ENCODE measurements at places on chromosomes 1 and 21.

DNA sequence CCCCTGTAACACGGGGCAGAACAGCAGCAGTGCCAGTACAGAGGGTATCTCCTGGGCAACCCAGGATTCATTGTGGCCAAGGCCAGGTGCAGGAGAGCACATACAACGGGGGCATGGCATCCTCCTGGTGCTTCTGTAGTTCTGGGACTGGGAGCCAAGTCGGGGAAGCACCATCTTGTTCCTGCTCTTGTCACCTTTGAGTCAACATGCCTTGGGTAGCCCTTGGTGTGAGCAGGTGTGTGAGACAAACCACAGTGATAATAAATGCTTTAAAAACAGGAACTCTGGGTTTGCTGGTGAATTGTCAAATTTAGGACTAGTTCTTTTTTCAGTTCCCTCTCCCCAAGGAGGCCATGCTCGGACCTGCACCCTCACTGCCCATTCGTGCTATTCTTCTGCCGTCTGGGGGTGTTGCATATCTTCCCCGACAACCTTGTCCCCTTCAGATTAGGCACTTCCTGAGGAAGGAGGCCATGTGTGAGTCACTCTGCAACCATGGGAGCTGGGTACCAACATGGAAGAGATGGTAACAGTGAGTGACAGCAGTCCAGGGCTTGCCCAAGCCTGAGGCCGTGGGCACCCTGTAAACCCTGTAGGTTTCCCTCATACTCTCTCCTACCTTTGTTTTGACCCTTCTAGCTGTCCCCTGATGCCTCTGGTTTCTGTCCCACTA, 150.2 kb downstream of the GRIK3 start:
- peak; percentile 16 for DNase-seq

DNA sequence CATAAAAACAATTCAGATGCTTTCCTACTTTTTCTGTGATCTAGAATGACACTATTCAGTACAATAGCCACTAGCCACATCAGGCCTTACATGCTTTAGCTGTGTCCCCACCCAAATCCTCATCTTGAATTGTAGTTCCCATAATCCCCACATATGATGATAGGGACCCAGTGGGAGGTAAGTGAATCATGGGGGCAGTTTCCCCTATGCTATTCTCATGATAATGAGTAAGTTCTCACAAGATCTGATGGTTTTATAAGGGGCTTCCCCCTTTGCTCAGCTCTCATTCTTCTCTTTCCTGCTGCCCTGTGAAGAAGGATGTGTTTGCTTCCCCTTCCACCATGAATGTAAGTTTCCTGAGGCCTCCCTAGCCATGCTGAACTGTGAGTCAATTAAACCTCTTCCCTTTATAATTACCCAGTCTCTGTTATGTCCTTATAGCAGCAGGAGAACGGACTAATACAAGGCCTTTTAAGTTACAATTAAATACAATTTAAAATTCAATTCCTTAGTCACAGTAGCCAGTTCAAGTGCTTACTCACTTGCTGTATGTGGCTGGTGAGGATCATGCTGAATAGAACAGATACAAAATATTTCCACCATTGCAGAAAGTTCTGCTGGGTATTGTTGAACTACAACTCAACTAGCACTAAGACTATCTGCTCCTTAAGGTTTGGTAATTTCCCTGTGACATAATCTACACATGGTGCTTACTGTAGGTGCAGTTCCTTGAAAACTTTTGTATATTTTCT, 106.7 kb downstream of the SCMH1 start:
- DNase-seq = no peak

- DNase-seq = no peak
Observed at GRCh38 chr1:34470401-34470800, 284.4 kb upstream of the GJB5 start.

GRCh38 chr1:182303778-182304177, 87.8 kb downstream of the GLUL start:
- peak; percentile 65 for DNase-seq

DNA sequence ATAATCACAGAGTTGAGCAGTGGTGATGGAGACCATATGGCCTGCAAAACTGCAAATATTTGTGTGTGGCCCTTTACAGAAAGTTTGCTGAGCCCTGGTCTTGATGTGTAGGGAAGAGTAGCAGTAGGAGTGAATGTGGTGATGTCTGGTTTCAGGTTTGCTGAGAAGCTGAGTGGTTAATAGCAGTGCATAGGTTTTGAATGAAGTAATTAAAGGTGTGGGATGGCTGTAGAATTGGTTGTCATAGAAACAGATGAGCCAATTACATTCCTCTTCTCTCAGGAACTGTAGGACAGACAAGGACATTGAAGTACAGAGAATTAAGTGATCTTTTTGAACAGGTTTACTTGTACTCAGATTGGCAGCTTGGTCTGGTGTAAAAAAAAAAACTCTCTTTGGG, 37.4 kb downstream of the PRDM2 start:
- peak; percentile 18 for DNase-seq

DNA sequence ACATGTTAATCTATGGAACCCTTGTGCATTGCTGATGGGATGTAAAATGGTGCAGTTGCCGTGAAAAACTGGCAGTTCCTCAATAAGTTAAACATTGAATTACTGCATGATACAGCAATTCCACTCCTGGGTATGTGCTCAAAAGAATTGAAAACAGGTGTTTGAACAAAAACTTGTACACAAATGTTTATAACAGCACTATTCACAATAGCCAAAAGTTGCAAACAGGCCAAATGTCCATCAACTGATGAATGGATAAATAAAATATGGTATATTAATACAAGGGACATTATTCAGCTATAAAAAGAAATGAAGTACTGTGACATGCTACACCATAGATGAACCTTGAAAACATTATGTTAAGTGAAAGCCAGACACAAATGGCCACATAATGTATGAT, 17.7 kb upstream of the SRSF10 start:
- no peak for DNase-seq

- no peak for DNase-seq
Observed at GRCh38 chr1:106224426-106224825, 832.0 kb upstream of the PRMT6 start.

DNA sequence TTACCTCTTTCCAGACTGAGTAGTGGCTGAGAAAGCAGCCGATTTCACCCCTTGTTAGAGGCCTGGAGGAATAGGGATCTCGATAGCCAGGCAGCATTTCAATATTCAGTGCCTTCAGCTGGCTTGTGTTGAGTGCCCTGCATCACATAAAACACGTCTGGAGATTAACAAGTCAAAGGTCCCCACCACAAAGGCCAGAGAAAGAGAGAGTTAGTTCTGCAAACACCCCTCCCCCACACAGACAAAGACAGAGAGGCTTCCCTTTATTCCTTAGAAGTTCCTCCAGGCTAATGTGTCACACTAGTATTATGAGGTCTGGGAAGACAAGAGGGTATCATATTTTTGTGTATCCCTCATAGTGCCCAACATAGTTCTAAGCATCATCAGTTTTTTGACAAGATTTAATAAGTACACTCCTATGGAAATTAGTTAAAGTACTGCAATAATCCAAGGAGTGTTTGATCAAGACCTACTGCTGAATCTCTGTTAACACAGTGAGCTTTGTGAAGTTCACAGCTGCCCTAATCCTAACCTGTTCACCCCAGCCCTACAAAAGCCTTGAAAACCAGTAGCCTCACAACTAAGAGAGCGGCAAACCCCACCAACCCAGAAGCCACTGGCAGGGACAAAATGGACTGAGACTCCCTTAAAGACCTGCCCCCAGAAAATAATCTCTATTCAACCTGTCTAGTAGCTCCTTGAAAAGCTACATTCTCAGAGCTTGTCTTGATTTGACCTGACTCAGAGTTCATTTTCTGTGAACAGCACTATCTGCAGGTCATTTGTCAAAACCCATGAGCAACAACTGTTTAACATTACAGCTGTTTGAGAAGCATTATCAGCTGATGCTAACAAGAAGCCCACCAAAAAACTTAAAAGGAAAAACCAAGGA, 91.9 kb downstream of the COLGALT2 start:
- no peak for DNase-seq

GRCh38 chr1:161085165-161085564, 4.2 kb downstream of the NECTIN4 start:
- no peak for DNase-seq

DNA sequence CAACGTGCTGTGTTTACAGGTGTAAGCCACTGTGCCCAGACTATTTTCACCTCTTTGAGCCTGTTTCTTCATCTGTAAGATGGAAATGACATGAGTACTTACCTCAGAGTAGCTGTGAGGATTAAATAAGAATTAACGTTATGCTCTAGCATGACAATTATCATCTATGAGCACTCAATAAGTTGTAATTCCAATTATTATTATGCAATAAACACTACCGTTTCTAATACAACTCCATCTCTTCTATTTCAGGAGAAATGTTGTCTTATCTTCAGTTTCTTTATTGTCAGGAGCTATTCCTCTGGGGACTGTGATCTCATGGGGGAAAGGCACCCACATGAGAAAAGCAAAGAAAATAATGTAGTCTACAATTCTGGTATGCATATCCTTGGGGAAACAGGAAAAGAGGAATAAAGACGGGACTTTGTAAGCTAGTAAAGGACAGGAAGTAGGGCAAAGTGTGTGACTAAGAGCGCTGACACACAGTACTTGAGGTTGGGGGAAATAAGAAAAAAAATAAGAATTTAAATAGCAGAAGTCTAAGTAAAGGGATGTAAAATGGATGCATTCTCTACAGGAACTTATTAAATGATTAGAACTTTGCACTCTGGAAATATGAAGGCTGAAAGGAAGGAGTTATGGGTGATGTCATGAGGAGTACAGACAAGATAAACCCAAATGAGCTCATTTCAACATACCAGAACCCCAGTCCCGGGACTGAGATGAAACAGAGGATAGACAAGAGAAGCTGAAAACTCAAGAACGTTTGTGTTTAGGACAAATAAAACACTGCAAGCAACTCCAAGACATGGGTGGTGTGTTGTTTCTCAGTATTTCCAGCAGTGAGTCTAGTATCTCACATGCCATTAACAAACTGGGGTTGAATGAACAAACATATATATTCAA, 9.8 kb downstream of the PHC2 start:
- DNase-seq = no peak

DNA sequence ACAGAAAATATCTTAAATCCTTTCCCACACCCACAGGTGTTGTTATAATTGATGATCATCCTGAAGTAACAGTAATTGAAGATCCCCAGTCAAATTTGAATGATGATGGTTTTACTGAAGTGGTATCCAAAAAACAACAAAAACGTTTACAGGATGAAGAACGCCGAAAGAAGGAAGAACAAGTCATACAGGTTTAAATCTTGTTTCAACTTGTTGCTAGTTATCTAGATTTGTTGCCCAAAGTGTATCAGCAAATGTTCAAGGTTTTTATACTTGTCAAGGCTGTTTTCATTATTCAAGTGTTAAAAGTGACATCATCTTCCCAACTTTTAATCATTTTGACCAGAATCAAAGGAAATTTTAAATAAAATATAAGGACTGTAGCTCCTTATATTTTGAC, 64.7 kb downstream of the PRRC2C start:
- no peak for DNase-seq

- no peak for DNase-seq
Observed at GRCh38 chr1:220882061-220882891, 3.0 kb downstream of the HLX start.

DNA sequence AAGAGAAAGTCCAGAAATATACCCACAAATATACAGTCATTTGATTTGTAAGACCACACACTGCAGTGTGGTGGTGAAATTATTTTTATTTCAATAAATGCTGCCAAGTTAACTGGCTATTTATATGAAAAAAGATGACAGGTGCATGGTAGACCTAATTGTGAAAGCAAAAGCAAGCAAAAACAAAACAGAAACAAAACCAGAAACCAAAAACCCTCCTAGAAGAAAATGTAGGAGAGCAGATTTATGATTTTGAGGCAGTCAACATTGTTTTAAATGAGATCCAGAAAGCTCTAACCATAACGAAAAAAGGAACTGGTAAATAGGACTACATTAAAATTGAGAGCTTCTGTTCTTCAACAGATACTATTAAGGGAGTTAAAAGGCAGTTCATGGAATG, 303.6 kb downstream of the PRDM2 start:
- peak; percentile 13 for DNase-seq

DNA sequence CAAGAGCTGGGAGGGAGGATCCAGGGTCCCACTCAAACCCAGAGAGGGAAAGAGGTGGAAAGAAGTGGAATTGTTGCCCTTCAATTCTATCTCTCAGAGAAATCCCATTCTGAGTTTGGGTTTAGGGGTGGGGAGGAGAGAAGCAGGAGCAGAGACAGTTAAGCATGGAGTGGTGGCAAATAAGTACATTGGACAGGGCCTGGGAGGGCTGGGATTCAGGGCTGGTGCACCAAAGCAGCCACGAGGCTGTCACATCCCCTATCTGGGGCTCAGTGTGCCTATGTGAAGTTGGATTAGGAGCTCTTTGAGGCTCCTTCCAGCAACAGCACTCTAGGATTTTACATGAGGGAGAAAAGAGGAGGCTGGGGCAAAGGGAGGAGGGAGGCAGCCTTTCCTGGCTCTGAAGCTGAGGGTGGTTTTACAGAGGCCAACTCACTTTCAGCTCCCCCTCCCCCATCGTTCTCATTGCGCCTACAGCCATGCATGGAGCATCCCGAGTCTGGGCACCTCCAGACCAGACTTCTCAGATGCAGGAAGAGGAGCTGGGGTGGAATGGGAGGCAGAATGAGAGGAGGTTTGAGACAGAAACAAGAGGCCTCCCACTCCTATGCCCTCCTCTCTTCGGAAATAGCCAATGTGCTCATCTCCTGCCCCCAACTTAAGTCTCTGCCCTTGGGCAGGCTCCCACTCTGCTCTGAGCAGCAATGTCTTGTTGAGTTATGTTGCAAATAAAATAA, 3.0 kb upstream of the SYT6 start:
- DNase-seq = no peak

DNA sequence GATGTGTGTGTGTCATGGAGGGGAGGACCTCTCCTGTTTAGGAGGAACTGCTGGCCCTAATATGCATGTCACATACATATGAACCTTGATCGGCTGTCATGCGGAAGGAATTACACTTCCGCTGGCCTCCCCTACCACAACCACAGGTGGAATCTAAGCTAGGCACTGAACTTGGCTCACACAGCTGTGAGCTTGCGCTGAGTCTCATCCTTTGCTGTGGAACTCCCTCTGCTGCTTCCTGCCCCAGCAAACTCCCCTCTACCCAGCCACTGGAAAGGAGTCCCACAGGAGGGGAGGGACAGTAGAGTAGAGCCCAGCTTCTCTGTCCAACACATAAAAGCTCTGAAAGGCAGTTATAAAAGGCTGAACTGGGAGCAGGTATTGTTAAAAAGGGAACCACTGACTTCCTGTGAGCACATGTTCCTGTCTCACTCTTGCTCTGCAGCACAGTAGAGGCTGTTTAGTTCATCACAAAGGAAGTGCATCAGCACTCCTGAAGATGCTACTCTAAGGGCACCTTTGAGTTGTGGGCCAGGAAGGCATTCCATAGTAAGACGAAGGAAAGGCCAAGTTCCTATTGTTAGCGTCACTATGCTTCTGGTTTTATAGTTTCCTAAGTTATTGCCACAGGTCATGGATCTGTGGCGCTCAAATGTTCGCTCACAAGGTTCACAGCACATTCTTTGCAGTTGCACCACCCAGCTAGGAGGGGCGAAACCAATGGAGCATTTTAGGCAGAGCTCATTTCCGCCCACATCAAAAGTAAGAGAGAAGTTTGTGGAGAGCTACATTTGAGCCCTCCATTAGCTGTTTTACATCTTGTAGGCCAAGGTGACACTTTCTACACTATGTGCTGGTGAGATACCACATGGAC, 17.7 kb upstream of the PTPRC start:
- DNase-seq = peak; percentile 93

- peak; percentile 50 for DNase-seq
Observed at GRCh38 chr1:116325922-116326321, 47.1 kb upstream of the ATP1A1 start.
